ENCODE measurements at places on chromosomes 4 and X.

DNA sequence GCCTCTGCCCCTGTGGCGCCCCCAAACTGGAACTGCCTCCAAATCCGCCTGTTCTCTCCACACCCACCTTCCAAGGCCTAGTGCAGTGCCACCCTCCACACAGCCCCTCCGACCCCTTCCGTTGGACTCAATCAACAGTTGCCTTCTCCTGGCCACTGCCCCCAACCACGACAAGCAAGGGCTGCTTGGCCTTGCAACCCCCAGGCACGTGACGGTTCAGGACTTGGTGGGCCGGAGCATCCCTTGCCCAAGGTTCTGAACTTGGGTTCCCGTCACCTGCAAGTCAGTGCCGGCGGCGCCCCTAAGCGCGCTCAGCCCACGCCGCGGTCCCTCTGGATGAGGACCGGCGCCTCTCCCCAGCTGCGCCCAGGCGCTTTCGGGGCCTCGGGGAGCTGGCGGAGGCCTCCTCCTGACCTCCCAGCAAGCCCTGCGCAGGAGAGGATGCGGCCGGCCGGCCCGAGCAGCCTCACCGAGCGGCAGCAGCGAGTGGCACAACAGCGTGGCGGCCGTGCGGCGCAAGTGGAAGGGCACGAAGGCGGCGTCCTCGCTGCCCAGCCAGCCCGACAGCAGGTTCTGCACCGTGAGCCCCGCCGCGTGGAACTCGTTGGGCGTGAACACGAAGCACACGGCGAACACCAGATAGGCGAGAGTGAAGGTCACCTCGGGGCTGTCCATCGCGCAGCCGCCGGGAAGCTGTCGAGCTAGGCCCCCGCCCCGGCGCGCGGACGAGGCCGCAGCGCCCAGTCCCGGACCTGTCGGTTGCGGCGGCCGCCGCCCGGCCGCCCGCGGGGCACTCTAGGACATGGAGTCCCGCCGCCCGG lies 750 bp downstream of the TMEM129 start:
- no peak for DNase-seq

DNA sequence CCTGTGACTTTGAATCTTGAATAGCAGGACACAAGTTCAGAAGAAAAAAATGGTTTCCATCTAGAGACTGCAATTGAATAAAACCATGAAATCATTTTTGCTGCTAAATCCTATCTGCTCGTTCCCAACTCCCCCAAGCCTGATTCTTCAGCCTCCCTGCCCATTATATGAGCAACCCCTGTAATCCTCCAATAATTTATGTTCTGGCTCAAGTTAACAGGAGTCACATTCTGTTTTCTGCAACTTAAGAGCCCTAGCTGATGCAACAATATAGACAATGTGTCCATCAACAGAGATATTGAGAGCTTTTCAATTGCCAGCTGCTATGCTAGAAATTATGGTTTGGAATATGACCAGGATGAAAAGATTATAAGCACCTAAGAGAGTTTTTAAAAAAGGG lies 84.1 kb downstream of the LDB2 start:
- no peak for DNase-seq

DNA sequence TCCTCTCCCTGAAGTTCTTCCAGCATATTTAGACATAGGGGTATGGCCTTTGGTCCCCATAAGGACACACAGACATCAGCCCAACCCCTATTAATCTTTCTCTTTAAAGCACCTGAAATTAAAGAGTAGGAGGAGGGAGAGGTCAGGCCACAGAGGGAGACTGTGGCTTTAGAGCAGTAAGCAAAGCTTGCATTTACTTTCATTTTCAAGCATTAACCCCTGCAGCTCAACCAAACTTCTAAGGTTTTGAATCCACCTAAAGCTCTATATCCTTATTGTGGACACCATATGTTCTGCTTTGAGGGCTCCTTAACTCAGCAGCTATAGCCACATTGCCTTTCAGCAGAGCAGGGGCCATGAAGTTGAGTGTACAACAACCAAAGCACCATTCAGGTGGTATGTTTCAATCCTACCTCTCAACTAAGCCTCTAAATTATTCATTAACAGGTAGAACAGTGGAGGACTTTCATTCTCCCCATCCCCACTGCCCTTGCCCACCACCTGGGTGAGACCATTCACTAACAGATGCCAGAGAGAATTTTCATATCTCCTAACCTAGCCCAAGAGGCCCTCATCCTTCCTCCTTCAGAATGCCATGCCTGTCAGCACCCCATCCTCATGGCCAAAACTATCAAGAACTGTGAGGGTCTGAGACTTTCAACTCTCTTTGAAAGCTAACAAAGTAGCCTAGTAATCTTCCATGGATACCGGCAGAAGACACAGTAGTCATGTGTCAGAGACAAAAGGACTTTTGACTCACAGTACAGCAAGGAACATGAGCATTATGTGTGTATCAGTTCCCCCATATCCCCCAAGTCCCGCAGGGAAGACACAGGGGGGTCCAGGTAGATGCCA lies 20.8 kb downstream of the LIN54 start:
- DNase-seq: no peak

GRCh38 chr4:159279084-159279483 lies 176.2 kb downstream of the RAPGEF2 start:
- DNase-seq: no peak

DNA sequence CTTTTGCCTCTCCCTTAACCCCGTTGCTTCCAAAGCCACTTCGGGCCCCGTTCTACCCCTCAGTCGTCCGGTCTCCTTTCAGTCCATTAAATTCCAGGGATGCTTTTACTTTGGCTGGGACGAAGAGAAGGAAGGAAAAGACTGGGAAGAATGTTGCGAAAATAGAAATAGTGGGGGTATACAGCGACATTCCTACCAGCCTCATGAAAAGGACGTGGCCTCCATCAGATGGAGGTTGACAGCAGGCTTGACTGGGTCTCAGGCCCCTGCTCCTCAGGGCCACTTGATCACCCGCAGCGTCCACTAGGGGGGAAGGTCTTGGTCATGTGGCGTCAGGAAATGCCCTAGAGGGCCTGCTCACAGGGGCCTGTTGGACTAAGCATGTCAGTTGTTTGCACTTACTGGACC lies 657 bp upstream of the ANKRD50 start:
- no peak for DNase-seq

DNA sequence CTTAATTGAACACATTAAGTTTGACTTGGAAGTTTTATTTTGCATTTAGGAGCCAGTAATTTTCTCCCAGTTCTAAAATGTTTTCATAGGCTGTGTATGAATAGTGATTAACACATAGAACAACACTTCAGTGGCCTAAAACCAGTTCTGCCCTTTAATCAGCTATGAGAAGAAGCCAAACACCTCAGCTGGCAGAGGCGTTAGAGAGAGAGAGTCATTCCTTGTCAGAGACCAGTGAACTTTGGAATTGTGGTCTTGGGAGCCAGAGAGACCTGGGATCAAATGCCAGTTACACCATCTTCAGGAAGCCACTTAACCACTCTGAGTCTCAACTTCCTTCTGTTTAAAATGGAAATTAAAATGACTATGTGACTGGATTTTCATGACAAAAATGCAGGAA lies 39.3 kb upstream of the PRPS2 start:
- no peak for DNase-seq

- DNase-seq: peak; percentile 68
Measured at GRCh38 chrX:153507484-153508178, 9.8 kb upstream of the ATP2B3 start.
